ENCODE measurements at places on chromosomes 7 and 10.

DNA sequence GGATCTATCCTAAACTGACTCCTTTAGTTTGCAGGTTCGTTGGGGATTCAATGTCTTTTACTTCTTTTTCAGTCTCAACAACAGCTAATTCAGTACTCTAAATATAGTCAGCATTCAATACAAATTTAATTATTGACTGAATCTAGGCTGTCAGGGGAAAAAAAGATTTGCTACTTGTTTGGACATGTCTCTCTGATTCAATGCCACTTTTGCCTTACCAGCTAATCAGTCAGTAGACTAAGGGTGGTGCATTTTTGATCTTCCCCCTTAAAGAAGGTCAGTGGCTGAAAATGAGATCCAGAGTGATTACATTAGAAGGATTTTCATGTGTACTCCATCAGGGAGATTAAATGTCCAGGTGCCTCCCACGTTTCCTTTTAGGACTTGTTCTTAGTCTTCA, 145.1 kb downstream of the C1GALT1 start:
- no peak for DNase-seq

- DNase-seq: no peak
Measured at GRCh38 chr7:95901006-95901405, 128.7 kb downstream of the DYNC1I1 start.

DNA sequence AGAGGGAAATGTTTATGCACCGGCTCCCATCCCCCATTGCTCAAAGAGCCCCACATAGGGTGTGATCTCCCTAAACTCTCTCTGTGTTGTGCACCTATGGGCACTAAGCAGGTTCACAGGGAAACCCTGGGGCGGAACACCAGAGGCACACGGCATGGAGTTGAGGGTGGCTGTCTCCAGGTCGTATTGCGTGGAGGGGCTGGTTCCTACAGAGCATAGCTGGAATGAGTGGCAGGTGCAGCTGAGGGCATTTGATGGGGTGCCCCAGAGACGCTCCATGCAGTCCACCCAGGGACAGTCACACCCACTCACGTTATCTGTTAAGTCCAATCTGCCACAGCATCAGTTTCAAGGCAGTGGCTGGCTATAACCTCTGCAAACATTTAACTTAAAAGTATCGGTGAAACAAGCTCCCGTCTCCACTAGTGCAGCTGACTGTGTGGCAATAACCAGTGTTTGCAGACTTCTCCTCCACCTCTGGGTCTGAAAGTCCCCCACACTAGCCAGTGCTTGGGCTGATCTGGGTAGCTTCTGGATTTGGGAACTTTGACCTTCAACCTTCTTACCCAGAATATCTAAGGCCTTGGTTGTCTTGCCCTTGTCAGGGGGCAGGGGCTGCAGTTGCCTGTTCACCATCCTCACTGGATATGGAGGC, 249.2 kb upstream of the ZNF32 start:
- DNase-seq: no peak

- DNase-seq: no peak
Measured at GRCh38 chr10:124001391-124002148, 91.8 kb downstream of the CHST15 start.

GRCh38 chr10:27771231-27771630, 25.6 kb upstream of the MKX start:
- no peak for DNase-seq

DNA sequence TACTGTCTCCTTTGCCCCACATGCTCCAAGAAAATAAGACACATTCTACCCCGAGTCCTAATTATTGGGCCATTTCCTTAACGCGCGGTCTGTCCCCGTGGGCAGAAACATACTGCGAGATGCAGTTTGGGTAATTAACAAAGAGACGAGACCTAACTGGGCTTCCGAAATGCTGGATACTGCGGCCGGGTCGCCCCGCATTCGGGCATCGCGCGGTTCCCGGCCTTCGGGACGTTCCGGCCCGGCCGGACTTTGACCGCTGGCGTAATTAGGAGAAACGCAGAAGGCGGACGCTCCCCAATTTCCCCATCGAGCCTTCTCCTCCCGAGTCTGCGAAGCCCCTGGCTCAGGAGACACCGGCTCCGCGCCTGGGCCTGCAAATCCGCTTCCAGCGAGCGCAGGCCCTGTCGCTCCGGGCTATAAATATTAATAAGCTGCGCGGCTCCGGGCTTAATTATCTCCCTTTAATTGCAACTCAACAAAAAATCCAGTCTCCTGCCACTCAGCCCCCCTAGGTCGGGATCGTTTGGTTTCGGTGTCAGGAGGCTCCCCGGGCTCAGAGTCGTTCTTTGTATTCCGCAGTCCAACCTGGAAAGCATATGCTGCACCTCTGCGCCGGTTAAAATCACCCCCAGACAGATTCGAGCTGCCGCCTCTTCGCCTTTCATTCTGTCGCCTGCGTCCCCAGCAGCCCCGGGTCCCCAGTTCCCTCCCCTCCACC, 131.5 kb downstream of the SPAG6 start:
- no peak for DNase-seq

DNA sequence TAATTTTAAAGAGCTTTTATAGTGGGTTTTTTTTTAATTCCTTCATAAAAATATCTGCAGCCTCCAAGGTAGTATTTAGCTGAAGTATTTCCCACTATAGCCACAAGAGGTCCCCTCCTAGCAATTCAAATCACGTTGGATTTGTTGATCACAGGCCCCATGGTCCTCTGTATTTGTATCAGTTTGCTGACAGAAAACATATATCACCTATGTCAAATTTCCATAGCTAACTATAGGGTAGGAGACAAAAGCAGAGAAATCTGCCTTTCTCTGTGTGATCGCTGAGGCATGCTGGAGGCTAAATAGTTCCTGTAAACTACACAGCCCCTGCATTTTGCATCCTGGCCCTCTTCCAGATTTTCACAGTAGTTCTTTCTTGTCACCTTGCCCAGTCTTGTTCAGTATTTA, 1.7 kb upstream of the CTNNA3 start:
- DNase-seq: peak; percentile 13

- DNase-seq: no peak
Measured at GRCh38 chr10:89245802-89246201, 5.8 kb downstream of the LIPA start.

GRCh38 chr7:20310963-20311742, 19.5 kb upstream of the ITGB8 start:
- no peak for DNase-seq

DNA sequence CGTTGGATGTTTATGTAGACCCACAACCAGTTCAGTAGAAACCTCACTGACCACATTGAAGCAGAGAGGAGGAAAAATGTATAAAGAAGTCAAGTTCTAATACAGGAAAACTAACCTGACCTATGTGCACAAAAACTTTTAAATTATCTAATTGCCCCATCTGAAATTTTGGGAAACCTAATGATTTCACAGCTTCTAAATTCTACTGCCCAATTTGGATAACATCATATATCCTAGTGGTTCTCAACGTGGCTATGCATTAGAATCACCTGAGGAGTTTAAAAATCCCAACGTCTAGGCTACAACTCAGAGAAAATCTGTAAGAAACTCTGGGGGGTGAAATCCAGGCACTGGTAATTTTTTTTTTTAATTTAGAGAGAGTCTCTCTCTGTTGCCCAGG, 7.3 kb downstream of the AKR1B10 start:
- no peak for DNase-seq

DNA sequence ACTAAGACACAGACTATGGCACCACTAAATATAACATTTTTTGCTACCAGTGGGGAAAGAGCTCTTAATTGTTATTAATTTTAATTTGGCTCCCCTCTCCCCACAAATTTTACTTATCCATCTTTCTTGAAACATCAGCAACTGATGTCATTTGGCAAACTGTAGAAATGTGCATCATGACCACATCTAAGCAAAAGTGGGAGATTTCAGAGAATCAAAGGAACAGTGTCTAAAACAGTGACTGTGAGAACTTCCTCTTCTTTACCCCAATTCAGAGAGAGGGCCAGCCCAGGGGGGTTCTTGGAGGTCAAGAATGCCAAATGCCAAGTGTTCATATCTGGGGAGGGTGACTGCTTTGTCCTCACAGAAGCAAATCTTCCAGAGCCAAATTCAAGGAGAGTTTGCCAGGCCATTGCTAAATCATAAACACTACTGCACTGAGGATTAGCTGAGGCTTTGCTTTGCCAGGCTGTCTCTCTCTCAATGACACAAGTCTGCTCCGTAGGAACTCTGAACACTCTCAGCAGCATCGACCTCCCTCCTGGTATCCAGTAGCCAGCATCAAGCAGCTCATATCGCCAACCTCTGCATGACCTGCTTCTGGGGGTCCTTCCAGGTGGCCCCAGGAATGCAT, 65.6 kb downstream of the ITIH5 start:
- no peak for DNase-seq

- DNase-seq: no peak
Measured at GRCh38 chr7:44184206-44184872, 4.9 kb downstream of the GCK start.

GRCh38 chr10:95467162-95467599, 94.0 kb downstream of the SORBS1 start:
- no peak for DNase-seq

DNA sequence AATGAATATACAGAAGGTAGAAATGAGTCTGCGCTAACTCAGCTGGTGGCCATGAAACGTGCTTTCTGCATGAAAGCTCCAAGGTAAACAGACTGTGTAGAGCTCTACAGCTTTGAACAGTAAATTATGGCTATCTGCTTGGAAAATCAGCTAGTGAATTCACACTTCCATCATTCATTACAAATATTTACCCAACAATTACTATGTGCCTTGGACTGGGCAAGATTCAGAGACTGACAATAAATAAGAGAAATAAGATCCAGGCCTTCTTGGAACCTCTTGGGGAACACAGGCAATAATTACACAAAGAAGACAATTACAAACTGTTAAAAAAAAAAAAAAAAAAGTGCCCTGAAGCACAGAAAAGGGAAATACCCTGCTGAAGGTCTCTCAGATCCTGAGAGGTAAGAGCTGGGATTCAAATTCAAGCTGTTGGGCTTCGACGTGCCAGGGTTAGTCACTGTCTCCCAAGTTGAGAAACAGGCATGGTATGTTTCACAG, 15.8 kb downstream of the TSPAN12 start:
- no peak for DNase-seq

GRCh38 chr7:68629-69028, 123.7 kb upstream of the FAM20C start:
- no peak for DNase-seq

- no peak for DNase-seq
Measured at GRCh38 chr7:71461572-71461971, 329.6 kb downstream of the GALNT17 start.

GRCh38 chr7:139018910-139019309, 16.9 kb downstream of the ZC3HAV1L start:
- DNase-seq: no peak

GRCh38 chr10:71998840-71999194, 34.6 kb downstream of the CHST3 start:
- DNase-seq: no peak

DNA sequence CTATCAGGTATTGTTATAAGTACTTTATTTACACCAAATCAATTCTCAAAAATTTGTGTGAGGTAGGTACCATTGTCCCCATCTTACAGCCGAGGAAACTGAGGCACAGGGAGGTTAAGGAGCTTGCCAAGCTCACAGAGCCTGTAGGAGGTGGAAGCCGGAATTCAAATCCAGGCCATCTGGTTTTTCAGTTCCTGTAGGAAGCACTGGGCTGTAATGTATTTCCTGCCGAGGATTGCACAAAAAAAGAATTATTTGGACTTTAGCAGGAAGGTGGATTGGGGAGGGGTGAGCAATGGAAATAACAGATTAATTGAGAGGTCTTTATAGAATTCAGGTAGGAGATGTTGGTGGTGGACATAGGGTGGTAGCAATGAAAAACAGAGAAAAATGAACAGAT, 315.3 kb upstream of the AUTS2 start:
- DNase-seq: no peak

GRCh38 chr10:125003901-125004467, 62.1 kb downstream of the ZRANB1 start:
- DNase-seq: no peak

- DNase-seq: no peak
Measured at GRCh38 chr10:12195281-12195602, 449 bp downstream of the NUDT5 start.

DNA sequence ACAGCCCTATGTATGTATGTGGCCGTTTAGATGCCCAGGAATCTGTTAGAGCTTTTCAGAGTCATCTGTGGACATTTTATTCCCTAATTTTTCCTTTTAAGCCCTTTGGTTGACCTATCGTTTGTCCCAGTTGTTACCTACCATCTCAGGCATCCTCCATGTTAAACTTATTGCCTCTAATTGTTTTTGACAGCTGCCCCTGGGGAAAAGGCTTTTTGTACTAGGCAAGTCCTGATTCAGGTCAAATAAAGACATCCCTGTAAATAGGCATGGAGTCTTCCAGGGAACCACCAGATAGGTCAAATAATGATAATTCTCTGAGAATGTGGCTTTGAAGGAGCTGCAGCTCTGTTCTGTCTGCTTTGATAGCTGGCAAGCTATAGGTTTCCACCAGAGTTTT, 87.7 kb upstream of the CYP26C1 start:
- no peak for DNase-seq

DNA sequence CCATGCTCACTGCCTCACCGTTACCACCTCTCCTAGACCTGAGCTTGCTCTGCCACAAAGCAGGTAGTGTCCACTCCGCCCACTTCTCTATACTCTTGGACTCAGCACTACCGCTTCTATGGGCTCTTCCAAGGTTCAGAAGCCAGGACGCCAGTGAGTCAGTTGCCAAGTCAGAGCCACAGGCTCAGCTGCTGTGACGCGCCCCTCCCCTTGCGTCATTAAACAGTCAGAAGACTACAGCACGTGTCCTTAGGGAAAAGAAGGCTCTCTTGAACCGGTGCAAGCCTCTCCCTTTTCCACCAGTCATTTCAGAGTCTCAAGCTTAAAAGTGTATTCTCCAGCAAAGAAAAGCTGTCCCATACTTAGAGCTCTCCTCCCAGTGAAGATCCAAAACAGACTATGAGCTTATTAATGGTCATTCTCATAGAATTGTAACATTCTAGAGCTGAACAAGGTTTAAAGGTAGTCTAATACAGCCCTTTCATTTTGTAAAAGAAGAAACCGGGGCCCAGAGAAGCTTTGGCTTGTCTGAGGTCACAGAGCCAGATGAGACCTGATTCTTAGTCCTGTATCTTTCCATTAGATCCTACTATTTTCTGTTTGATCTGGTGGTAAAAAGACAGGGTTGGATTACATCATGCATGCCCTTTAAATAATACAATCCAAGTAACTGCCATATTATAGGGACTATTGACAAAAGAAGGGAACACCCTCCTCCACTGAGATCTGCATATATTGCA, 40.9 kb upstream of the MET start:
- no peak for DNase-seq

- DNase-seq: no peak
Measured at GRCh38 chr7:66303454-66304155, 98.5 kb downstream of the TPST1 start.

All from stimulated activated CD4-positive, alpha-beta T cell treated with anti-CD3 and anti-CD28 coated beads, Interleukin-4, amount 100 ng/mL, for 24 hours (primary cell).